ENCODE measurements at places on chromosomes 2 and 18. TPM values are rescaled to one million over a fixed set of nuclear protein-coding genes. Genes with fewer than 3 reads are reported as not detected.

ANAPC1 gene
- 25.3 TPM for total RNA-seq

ATP6V1C2 gene
- 0.15 TPM for total RNA-seq

POTEE gene
- not detected for total RNA-seq

CXCR4 gene
- 0.56 TPM for total RNA-seq

TGFA gene
- 4.9 TPM for total RNA-seq

ACTG2 gene
- 0.30 TPM for total RNA-seq

NPHP1 gene
- 6.7 TPM for total RNA-seq

Data from A549 treated with Hydrocortisone at 1 μM for 4 hours (cell line).